ENCODE measurements at places on chromosomes 7 and 10. TPM values are rescaled to one million over a fixed set of nuclear protein-coding genes. Genes with fewer than 3 reads are reported as not detected.

LRMDA gene
- 27.8 TPM for polyA plus RNA-seq

MOGAT3 gene
- polyA plus RNA-seq: not detected

CDK14 gene
- polyA plus RNA-seq: 5.9 TPM

TEX36 gene
- polyA plus RNA-seq: not detected

DNA sequence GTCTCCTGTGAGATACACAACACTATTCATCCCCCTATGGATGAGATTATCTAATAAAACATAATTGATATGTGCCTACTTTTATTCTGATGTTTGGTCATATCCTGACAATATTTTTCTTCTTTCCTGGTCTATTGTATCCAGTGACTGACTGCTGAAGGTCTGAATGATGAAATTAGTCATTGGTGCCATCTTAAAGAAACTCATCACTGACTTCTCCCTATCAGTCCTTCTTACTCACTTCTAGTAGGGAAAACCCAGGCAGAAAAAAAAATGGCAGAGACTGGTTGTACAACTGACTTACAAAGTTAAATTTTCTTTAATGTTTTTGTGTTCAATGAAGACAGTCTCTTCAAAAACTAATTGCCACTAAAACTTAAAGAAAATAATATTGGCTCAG lies 377.4 kb downstream of the HTR7 start:
- DNase-seq: no peak

DNA sequence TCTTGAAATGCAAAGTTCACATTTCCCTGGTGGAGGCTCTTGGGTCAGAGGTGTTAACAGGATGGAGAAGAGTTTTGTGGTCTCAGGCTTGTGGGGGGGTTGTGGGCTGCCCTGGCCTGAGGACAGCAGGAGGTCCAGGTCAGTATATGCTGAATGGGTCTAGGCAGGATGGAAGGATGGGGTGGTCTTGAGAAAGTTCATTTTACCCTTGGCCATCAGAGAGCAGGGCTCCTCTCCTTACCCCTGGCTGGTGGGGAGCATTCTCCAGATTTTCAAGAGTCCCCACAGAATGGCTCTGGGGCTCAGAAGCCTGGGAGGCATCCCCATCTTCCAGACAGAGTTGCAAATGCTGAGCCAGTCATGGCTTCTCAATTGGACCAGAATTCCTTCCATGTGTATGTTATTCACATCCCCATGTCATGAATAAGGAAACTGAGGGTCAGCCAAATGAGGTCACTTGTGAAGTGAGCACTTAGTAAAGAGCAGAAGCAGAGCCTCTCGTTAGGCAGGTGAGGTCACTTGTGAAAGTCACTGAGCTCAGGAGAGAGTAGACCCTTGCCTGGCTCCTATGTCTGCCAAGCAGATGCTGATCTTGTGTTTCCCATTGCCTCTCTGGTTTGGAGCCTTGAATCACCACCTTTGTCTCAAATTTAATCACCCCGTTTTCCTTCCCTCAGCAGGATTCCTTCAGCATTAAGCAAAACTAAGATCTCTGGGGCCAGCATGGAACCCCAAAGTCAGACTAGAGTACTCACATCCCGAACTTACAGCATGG lies 33.0 kb downstream of the MBL2 start:
- DNase-seq: no peak

DNA sequence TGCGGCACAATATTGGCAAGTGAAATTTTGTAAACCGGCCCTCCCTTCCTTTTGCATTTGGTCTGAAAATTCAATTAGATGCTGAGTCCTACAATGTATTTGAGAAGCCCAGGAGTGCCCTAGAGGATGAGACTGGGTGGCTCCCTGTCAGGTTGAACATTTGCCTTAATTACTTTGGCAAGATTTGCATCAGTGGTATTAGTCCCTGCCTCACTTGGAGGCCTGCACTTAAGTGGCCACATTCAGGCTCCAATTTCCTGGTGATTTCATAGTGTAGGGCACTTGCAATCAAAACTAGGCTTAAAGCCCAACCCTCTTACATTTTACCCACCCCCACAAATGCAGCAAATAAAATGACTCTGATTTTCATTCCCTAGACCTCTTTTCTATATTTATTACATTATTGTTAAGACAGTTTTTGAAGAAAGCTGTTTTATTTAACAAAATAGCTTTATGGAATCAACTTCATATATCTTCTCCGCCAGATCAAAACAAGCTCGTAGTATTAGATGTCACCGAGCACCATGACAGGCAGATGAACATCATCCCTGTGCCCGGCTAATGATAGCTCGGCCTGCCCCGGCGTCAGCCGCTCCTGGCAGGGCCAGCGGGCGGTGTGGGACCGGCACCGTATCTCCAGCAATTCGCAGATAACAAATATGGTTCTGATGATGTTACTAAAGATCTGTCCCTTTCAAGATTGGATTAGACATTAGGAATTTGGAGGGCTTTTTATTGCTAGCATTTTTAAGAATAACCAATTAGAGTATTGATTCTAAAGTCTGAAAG lies 73.6 kb downstream of the EGFR start:
- DNase-seq: peak; percentile 44

- DNase-seq: no peak
These were observed 176.7 kb downstream of the SFMBT2 start for GRCh38 chr10:7234109-7234508.
